ENCODE measurements at places on chromosomes 2 and 18.

DNA sequence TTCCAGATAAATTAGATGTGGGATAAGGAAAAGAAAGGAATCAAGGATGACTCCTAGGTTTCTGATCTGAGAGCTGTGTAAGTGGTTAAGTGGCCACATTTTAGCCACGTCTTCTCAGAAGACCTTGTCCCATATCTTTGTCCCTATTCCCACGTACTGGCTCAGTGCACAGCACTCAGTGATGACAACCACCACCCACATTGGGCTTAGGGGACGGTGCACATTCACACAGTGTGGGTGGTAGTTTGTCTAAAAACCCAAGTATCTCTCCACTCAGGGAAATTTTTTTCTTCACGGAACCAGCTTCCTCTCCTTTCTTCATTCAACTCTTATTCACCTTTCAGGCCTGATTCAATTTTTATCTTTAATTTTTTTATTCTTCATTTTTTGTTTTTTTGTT, 30.6 kb upstream of the GCC2 start:
- no peaks in the 10 kb centered on the region for H3K27me3 ChIP-seq
- H3K4me3 ChIP-seq, result no peak overlapping the region
- no peak for DNase-seq

DNA sequence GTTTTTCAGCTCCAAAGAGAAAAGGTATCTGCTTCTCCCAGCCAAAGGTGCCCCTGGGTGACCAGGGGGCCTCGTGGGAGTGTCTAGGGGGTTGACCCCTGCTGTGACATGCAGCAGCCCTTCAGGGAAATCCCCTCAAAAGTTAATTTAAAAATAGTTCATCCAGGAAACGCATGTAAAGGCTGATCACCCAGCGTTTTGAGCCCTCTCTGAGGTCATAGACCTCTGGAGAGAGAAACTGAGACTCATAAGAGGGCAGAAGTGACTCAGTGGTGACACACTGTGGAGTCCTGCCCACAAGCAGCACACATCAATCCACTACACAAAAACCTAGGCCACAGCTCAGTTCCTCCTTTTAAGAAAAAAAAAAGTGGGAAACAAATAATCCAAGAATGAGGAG, 11.9 kb downstream of the GAL3ST2 start:
- H3K27me3 ChIP-seq, result no peaks in the 10 kb centered on the region
- no peak overlapping the region for H3K27ac ChIP-seq
- no peak for DNase-seq
- H3K36me3 ChIP-seq, result no peaks in the 10 kb centered on the region

- no peaks in the 10 kb centered on the region for H3K36me3 ChIP-seq
- H3K27me3 ChIP-seq, result no peaks in the 10 kb centered on the region
- DNase-seq, result no peak
- H3K4me3 ChIP-seq, result no peak overlapping the region
- H3K27ac ChIP-seq, result no peak overlapping the region
- H3K4me1 ChIP-seq, result no peaks in the 10 kb centered on the region
Measured at GRCh38 chr18:6557057-6557769, 142.5 kb upstream of the L3MBTL4 start.

DNA sequence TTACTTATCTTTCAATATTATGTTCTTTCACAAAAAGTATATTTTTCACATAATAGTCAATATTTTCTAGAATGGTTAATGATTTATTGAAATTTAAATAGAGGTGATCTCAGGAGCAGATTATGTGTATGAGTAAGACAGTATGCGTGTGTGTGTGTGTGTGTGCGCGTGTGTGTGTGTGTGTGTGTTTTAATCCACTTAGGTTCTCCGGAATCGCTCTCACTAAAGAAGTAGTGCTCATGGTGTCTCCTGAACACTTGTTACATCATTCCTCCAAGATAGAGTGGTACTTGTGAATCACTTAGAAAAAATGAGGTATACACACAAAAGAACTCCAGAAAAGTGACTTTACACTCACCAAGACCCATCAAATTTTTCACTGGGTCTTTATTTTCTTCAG, 91.0 kb upstream of the KCNH7 start:
- no peaks in the 10 kb centered on the region for H3K36me3 ChIP-seq
- no peak overlapping the region for H3K27ac ChIP-seq
- no peaks in the 10 kb centered on the region for H3K4me1 ChIP-seq
- H3K27me3 ChIP-seq, result no peaks in the 10 kb centered on the region
- no peak for DNase-seq

GRCh38 chr2:205708231-205708631, 25.9 kb downstream of the NRP2 start:
- no peak for DNase-seq
- no peak overlapping the region for H3K4me3 ChIP-seq
- H3K36me3 ChIP-seq, result no peaks in the 10 kb centered on the region
- no peak overlapping the region for H3K27ac ChIP-seq
- H3K27me3 ChIP-seq, result no peaks in the 10 kb centered on the region

DNA sequence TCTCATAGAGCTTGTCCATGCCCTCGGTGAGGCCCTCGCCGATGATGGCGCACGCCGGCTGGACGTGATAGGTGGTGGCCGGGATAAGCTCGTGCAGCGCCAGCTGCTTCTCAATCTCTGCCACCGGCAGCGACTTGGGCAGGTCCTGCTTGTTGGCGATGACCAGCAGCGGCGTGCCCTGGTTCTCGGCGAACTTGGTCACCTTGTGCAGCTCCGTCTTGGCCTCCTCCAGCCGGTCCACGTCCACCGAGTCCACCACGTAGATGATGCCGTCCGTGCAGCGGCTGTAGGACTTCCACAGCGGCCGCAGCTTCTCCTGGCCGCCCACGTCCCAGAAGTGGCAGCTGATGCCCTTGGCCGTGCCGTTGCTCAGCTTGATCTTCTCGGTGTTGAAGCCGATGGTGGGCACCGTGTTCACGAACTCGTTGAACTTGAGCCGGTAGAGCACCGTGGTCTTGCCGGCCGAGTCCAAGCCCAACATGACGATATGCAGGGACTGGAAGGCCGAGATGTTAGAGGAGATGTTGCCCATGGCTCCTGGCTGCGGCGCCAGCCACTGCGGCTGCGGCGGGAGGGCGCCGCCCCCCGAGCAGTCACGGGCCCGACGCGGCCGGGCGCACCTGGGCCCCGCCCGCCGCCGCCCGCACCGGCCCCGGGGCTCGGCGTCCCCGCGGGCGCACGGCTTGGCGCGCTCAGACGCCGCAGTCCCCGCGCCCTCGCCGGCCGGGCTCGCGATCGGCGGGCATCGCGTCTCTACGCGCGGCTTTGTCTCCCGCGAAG, 636 bp downstream of the ARL4C start:
- peaks cover 38% of the 10 kb centered on the region for H3K4me1 ChIP-seq
- H3K27ac ChIP-seq, result peak overlapping the region; percentile 70
- peaks cover 17% of the 10 kb centered on the region for H3K36me3 ChIP-seq

DNA sequence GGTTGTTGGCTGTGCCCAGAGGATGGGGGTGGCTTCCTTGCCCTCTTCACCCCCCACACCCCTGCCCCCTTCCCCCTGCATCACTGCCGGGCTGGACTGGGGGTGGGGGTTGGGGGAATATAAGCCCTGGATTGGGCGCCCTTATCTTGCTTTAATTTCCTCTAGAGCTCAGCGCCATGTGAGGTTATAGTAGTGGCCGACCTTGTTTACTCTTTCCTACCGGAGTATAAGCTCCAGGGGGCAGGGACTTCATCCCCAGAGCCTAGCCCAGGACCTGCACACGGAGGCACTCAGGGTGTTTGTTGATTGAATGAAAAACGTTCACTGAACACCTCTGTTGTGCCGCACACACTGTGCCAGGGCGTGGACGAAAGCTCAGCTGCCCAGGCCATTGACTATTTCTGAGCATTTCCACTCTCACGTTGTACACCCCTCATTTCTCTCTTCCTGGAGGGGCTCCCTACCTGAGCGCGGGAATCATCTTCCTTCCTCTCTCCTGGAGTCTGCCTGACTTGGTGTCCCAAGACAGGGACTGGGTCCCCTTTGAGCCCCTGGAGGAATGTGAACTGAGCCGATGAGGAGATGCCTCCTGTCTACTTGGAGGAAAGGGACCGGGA, 9.3 kb upstream of the SPATA3 start:
- peaks cover 9% of the 10 kb centered on the region for H3K27me3 ChIP-seq
- peaks cover 39% of the 10 kb centered on the region for H3K4me1 ChIP-seq
- DNase-seq, result no peak
- peak overlapping the region; percentile 59 for H3K4me3 ChIP-seq

- H3K27me3 ChIP-seq, result no peaks in the 10 kb centered on the region
- no peak for DNase-seq
- H3K27ac ChIP-seq, result no peak overlapping the region
- H3K4me3 ChIP-seq, result no peak overlapping the region
- H3K36me3 ChIP-seq, result no peaks in the 10 kb centered on the region
Measured at GRCh38 chr2:16060936-16061338, 120.6 kb downstream of the MYCN start.

DNA sequence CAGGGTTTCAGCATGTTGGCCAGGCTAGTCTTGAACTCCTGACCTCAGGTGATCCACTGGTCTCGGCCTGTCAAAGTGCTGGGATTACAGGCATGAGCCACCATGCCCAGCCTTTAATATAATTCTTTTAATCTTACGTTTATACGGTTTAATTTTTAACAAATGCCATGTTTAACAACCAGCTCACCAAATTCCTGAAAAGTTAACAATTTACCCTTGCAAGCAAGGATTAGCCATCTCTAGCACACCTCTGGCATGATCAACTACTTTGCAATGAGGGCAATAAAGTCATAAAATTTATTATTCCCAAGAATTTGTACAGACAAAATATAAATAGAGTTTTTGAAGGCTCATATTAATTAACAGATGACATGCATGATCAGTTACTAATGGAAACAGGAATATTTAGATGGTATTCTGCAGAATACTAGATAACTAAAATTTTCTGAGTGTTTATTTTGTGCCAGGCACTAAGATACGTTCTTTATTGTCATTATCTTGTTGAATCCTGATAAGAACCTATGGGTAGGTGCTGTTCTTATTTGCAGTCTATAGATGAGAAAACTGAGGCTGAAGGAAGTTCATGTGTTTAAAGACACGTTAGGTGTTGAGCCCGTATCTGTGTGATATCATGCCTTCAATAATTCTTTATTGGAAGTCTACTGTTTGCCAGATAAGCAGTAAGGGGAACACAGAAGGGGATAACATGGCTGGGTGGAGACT, 190.1 kb downstream of the CDCA7 start:
- no peak overlapping the region for H3K4me3 ChIP-seq
- no peak overlapping the region for H3K27ac ChIP-seq
- H3K27me3 ChIP-seq, result peaks cover 3% of the 10 kb centered on the region
- no peaks in the 10 kb centered on the region for H3K36me3 ChIP-seq

GRCh38 chr2:69385443-69386151, 1.4 kb downstream of the GFPT1 start:
- H3K27me3 ChIP-seq, result no peaks in the 10 kb centered on the region
- no peak for DNase-seq
- H3K27ac ChIP-seq, result no peak overlapping the region
- H3K36me3 ChIP-seq, result no peaks in the 10 kb centered on the region
- H3K4me3 ChIP-seq, result peak overlapping the region; percentile 62

GRCh38 chr2:101693991-101694588, 3.4 kb upstream of the MAP4K4 start:
- H3K4me1 ChIP-seq, result peaks cover 20% of the 10 kb centered on the region
- no peaks in the 10 kb centered on the region for H3K27me3 ChIP-seq
- no peak overlapping the region for H3K27ac ChIP-seq

- no peaks in the 10 kb centered on the region for H3K27me3 ChIP-seq
- H3K4me1 ChIP-seq, result no peaks in the 10 kb centered on the region
- H3K27ac ChIP-seq, result no peak overlapping the region
- DNase-seq, result no peak
Measured at GRCh38 chr2:33909945-33910695, 311.0 kb upstream of the FAM98A start.

DNA sequence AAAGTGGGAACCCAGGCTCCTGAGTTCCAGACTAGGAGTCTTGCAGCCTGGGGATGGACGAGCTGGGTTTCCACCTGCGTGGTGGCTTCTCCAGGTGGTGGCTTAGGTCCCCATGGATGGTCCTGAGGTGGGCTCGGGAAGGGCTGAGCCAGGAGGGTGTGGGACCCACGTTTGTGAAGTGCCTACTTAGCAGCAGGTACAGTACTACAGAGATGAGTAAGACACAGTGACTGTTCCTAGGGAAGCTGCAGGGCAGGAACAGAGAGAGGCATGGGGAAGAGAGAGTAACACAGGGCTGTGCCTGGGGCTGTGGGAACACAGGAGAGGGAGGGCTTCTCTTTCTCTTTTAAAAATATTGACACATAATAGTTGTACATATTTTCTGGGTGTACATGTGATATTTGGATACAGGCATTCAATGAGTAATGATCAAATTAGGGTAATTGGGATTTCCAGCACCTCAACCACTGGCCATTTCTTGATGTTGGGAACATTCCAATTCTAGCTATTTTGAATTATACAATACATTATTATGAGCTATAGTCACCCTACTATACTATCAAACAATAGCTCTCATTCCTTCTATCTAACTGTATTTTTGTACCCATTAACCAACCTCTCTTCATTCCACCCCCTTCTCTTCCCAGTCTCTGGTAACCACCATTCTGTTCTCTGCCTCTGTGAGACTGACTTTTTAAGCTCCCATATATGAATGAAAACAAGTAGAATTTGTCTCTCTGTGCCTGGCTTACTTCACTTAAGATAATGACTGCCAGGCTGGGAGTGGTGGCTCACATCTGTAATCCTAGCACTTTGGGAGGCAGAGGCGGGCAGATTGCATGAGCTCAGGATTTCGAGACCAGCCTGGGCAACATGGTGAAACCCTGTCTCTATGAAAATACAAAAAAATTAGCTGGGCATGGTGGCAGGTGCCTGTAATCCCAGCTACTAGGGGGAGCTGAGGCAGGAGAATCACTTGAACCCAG, 15.0 kb downstream of the TOGARAM2 start:
- H3K4me3 ChIP-seq, result no peak overlapping the region
- H3K4me1 ChIP-seq, result peaks cover 22% of the 10 kb centered on the region
- H3K27ac ChIP-seq, result no peak overlapping the region
- no peak for DNase-seq
- H3K36me3 ChIP-seq, result no peaks in the 10 kb centered on the region
- no peaks in the 10 kb centered on the region for H3K27me3 ChIP-seq

- DNase-seq, result no peak
- H3K27me3 ChIP-seq, result no peaks in the 10 kb centered on the region
- H3K4me1 ChIP-seq, result no peaks in the 10 kb centered on the region
Measured at GRCh38 chr18:40642692-40643229, 1312.3 kb upstream of the PIK3C3 start.

DNA sequence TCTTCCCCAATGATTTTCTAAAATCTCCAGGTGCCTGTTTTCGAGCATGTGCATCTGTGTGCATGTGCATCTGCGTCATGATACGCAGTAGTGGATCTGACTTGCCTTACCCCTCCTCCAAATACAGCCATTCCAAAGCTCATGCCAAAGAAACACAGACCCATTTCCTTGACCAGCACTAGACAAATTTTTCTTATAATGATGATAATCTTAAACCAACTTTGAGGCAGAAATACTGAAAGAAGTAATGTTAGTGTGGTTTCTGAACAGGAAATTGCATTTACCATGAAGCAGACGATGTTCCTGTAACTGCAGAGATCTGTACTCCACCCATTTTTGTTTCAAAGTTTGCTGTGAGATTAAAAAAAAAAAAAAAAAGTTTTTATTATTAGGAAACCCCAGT, 25.6 kb downstream of the CYTIP start:
- peak overlapping the region; percentile 1 for H3K4me3 ChIP-seq
- H3K27ac ChIP-seq, result peak overlapping the region; percentile 69
- H3K4me1 ChIP-seq, result peaks cover 66% of the 10 kb centered on the region

- H3K4me1 ChIP-seq, result no peaks in the 10 kb centered on the region
- H3K27me3 ChIP-seq, result peaks cover 2% of the 10 kb centered on the region
- no peak overlapping the region for H3K27ac ChIP-seq
- H3K36me3 ChIP-seq, result no peaks in the 10 kb centered on the region
Measured at GRCh38 chr18:8959551-8960135, 142.9 kb upstream of the NDUFV2 start.

Data from CD4-positive, alpha-beta T cell (primary cell).